Stimulated activated CD4-positive, alpha-beta T cell treated with anti-CD3 and anti-CD28 coated beads, Interleukin-12 subunit alpha, Interleukin-12 subunit beta, amount 100 ng/mL, for 4 hours (primary cell): ENCODE measurements at places on chromosomes 3 and 15.

DNA sequence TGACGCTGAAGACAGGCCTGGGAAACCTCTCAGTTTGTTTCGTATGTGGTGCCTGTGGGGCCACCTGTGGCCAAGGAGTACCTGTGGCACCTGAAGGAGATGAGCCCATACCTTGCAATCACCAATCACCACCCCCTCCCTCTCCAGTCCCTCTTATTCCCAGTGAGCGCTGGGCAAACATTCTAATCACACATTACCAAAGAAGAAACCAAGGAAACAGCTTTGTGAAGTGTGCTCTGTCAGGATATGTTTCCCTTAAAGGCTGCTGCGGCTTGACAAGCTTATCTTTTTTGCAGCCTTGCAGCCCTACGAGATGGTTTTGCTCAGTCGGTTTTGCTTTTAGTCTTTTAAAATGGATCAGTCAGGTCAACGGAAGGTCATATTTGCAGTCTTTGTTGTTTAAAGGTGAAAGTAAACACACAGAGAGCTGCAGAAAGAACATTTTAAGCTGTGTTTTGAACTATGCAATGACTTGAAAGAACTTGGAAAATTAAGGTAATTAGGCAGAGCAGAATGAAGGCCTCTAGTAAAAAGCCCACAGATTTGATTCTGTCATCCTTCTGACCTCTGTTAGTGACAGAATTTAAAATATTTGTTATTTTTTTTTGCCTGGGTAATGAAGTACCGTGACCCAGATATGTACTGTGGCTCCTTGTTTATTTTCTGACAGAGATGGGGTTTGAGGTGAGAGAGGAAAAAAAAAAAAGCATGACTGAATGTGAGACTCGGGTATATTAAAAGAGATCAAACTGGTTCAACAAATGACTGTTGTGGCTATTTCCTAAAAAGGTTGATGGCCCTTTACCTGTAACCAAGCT is 461.4 kb downstream of the NSUN3 start:
- DNase-seq: no peak

GRCh38 chr15:67064607-67065530 is 533 bp upstream of the SMAD3 start:
- DNase-seq: no peak

- DNase-seq: no peak
Measured at GRCh38 chr3:123733805-123734526, 149.1 kb upstream of the HACD2 start.

DNA sequence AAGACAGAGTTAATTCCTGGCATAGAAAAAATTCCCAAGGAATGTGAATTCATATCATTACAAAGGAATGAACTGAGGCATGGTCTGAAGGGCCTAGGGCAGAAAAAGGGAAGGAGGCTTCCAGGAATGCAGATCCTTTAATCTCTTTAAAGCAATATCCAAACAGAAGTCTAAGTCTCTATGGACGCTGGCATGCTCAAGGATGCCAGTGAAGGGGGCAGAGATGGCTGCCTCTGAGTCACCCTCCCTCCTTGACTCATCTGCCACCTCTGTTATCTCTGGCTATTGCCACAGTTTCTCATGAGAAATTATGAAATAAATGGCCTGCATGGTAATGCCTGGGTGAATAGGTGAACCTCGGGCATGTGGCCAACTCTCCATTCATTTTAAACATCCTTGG is 96.3 kb upstream of the BCL6 start:
- no peak for DNase-seq

DNA sequence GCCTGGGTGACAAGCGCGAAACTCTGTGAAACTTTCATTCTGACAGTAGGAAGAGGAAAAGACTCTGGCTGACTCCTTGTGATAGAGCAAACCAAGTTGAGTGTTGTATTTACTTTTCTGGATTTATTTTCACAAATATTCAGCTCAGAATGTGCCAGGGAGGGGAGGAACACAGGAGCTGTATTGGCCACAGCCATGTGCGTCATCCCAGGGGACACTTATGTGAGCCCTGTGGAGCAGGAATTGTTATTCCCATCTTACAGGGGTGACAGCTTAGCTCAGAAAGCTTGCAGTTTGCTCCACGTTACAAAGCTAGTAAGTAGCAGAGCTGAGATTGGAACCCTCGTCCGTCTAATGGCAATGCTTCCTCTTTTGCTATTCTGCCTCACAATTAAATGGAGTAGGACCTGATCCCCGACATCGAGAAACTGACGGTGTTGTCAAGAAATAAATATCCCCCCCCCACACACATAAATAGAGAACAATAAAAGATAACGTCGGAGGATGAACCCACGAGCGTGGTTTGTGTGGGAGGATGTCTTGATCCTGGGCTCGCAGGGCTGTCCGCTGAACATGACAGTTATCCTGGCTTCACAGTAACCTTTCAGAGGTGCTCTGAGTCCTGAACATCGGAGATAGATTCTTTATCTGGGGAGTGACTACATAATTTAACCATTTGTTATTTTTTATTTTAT is 151.6 kb upstream of the CTDSPL start:
- DNase-seq: no peak

DNA sequence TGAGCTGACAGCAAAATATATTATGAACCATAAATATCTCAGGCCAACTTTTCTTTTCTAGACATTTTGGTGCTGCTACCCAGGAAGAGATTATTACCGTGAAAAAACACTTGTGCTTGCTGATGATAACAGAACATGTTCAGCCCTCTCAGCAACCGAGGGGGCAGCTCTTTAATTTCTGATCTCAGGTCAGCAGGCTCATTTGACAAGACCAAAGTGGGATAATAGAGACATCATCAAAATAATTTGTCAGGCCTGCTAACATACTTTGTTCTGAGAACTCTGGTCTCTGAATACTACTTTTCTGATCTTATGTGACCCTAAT is 645.9 kb upstream of the KCNMB2 start:
- DNase-seq: no peak

DNA sequence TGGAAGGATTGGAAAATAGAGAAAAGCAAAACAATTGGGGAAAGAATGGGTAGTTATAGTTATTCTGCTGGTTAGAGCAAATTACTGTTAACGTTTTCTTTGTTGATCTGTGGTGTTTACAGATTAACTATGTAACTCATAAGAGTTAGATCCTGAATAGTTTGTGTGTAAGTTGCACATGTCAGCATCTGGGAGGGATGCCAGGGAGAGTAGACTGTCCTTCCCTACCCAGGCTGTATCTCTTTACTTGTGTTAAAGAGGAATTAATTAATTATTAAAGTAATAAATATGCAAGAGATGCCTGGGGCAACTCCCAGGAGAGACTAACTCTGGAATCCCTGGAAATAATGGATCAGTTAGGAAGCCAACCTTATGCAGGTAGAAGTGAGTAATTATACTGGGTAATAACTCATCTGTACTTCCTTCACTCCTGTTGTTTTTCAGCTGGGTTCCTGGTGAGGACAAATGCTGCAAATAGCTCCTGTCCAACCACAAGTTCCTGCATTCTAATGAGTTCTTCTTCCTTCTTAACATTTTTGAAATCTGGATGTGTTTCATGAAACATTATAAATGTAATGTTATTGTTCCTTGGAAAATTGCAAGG is 18.9 kb downstream of the GHRL start:
- DNase-seq: no peak

- DNase-seq: no peak
Measured at GRCh38 chr3:67517781-67518180, 136.6 kb downstream of the SUCLG2 start.

- DNase-seq: no peak
Measured at GRCh38 chr3:11653298-11654055, 9.8 kb upstream of the VGLL4 start.

GRCh38 chr3:120772081-120772480 is 29.5 kb downstream of the GTF2E1 start:
- no peak for DNase-seq

DNA sequence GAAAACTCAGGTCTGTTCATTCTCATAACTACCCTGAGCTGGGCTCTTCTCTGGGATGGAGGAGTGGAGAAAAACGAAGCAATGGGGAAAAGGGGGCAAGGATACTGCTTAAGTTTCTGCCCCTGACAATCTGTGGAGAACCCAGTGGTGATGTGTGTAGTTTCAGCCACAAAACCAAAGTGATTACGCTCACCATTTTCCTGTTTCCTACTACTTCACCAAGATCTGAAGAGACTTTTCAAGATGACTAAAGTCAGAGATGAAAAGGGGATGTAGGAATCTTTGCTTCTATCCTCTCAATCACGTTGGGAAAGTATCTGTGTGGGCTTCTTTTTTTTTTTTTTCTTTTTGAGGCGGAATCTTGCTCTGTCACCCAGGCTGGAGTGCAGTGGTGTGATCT is 8.3 kb upstream of the UBE2E1 start:
- no peak for DNase-seq

DNA sequence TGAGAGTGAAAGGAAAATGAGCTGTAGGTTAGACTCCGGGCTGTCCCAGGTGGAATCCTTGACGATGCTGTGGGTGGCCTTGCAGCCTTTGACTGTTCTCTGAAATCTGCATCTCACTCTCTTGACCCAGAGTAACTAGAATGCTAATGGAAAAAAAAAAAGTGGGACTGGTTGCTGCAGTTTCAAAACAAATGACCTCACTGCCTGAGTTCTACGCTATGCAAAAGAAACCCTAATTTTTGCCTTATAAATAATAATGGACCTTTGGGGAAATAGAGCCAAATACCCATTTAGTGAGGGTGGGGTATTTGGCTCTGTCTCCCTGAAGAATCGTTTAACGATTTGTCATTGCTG is 309.7 kb upstream of the C2CD4B start:
- DNase-seq: no peak

DNA sequence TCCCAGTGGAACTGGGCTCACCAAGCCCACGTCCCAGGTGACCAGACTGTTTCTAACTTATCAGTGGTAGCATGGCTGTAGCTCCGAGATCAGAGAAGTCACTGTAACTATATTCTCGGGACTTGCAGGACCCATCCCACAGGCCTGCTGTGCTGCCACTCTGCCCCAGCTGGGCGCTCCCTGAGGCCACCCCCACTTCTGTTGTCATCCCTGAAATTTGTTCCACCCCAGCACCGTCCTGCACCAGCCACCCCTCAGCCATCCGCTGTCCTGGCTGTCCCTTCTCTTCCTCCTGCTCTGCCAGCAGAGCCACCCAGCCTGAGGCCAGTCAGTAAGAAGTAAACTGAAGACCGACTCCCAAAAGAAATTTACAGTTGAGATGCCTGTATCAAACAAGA is 33.0 kb upstream of the VILL start:
- DNase-seq: no peak

- DNase-seq: no peak
Measured at GRCh38 chr3:157128771-157129681, 30.9 kb downstream of the CCNL1 start.

- no peak for DNase-seq
Measured at GRCh38 chr3:100423611-100424010, 22.3 kb downstream of the LNP1 start.

DNA sequence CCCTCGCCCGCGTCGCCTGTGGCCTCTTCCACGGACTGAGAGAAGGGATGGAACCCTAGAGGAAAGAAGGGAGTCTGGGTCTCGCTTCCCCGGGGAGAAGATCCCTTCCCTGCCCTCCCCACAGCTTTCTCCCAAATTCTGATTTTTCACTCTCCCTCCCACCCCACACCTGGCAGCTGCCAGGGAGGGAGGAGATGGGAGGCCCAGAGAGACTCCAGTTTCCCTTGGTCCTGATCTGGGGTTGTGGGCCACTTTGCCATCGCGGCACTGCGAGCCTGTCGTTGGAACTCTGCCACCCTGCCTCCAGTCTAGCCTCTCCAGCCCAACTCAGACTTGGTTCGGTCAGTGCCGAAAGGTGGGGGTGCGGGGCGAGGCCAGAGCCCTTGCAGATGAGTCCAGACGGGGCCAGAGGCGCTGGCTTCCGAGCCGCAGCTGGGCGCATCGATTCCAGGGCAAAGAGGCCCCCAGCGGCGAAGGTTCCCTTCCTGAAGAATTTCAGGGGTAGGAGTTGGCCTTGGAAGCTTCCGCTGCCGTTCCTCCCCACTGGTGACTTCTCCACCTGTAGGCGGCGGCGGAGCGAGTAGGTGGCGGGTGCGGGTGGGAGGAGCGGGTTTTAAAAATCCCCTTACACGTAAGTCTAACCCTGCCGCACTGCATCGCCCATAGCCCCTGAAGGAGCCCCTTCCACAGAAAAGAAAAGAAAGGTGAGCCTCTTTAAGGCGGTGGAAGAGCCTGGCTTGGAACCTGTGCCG is 5.2 kb downstream of the WNT5A start:
- no peak for DNase-seq

GRCh38 chr3:18888370-18888769 is 259.9 kb upstream of the KCNH8 start:
- no peak for DNase-seq

DNA sequence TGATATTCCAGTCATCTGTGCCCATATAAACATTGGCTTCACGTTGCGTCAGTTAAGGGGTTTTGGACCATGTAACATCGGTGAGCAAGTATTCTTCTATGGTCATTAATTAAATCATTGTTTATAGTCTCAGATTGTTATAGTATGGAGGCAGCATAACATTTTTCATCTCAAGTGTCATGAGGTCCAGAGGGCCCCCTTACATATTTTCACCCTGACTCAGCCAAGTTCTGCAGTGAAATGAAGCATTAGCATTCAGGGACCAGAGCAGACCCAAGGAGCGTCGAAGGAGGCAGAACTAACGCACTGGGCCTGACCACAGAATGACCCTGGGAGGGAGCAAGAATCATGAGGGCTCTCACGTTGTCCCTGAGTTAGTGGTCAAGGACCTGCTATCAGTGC is 171.5 kb downstream of the LRTM1 start:
- no peak for DNase-seq

GRCh38 chr3:194532591-194532990 is 45.8 kb upstream of the ATP13A3 start:
- DNase-seq: no peak

- DNase-seq: no peak
Measured at GRCh38 chr15:92393071-92393979, at the start of gene ST8SIA2. Gene ST8SIA2 (plus strand): TSS chr15:92393881. CDS start chr15:92394065, 184 bp downstream.
